H9 (cell line): ENCODE measurements at places on chromosomes 2 and 18. TPM values are rescaled to one million over a fixed set of nuclear protein-coding genes. Genes with fewer than 3 reads are reported as not detected.

GRCh38 chr2:31151501-31151900 lies 13.3 kb upstream of the GALNT14 start:
- DNase-seq, result no peak

Gene SGPP2
- total RNA-seq, result not detected in 2 replicates

Gene SLC5A7
- 0.11 TPM in 1 of 2 replicates, not detected in the other for total RNA-seq

- peak; percentile 5 for DNase-seq
Measured at GRCh38 chr2:128452024-128452411, 133.3 kb upstream of the HS6ST1 start.

Gene CNOT11
- total RNA-seq, result 46.8 and 50.6 TPM in 2 replicates

DNA sequence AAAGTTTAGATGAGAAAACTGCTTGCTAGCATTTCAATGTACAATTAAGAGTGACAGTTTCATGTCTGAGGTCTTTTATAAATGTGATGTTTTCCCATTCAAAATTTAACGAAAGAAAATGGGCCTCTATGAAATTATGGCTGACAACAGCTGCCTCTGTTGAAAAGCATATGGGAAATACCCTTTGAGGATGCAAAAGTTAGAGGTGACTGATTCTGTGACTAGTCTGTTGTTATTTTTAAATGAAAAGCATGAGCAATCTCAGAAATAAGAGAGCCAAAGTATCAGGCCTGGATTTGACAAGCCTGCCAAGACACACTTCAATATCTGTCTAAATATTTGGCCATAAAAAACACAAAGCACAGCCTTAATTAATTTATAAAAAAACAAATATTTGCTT lies 580.8 kb downstream of the ERBB4 start:
- no peak for DNase-seq

DNA sequence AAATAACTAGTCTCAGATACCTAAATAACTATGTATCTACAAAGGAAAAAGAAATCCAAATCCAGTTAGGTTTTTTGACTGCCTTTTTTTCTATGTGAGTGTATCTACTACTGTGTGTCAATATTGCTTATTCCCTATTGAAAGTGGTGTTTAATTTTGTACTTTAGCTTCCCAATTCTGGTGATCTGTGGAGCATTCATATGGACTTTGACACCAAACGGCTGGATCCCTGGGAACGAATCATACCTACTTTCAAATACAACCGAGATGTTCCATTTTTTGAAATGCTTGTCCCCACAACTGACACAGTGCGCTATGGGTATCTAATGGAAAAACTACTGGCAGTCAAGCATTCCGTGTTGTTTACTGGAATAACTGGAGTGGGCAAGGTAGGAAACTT lies 152.8 kb downstream of the DNAH6 start:
- no peak for DNase-seq

DNA sequence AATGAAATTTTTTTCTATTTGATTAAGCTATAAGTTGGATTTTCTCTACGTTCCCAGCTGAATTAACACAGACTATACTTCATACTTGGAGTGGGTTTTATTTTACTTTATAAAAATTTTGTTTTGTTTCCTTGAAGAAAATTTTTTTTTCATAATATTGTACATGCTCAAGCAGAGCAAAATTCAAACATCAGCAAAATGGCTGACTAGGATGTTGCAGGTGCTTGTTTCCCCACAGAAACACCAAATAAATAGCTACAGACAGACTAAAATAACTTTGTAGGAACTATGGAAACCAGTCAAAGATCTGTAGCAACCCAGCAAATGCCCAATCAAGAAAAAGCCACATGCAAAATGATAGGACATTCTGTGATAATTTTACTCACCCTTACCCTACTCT lies 82.3 kb downstream of the CCDC138 start:
- DNase-seq, result no peak

DNA sequence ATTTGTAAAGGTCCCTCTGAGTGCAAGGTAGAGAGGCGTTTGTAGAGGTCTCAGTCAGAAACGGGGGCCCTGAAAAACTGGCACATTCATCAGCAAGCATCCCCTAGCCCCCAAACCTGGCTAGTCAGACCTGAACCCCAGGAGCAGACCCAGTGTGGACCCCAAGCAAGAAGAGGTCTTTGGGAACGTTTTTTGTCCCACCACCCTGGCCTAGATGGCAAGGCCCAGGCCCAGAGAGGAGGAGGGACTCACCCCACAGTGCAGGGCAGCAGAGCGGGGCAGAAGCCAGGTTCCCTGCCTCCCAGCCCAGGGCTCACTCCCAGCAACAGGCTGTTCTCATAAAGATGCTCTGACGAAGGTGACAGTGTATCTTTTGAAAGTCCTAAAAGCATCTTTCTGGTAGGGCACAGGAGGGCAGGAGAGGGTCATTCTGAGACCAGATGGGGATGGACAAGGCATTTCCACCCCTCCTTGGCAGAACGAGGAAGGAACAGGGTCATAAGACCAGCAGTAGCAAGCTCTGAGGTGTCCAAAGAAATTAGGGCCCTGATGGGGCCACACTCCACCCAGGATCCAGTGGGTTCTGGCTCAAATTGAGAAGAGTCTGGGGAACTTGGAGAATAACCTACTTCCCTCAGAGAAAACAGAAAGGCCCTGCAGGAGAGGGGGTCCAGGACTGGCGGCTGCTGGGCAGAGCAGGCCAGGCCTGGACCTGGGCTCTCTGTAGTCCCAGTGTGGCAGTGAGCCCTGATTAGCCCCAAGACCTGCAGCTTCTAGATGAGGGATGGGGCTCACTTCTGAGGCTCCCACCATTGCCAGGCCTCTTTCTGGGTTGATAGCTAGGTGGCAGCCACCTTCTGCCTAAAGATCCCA lies 18.2 kb downstream of the ADRA2B start:
- peak; percentile 22 for DNase-seq

Gene SAG
- not detected in 2 replicates for total RNA-seq

Gene TUBA3E
- 0.13 and 0.26 TPM in 2 replicates for total RNA-seq

Gene REG3G
- total RNA-seq, result not detected in 2 replicates

Gene NCKAP5
- total RNA-seq, result 0.26 and 0.55 TPM in 2 replicates

DNA sequence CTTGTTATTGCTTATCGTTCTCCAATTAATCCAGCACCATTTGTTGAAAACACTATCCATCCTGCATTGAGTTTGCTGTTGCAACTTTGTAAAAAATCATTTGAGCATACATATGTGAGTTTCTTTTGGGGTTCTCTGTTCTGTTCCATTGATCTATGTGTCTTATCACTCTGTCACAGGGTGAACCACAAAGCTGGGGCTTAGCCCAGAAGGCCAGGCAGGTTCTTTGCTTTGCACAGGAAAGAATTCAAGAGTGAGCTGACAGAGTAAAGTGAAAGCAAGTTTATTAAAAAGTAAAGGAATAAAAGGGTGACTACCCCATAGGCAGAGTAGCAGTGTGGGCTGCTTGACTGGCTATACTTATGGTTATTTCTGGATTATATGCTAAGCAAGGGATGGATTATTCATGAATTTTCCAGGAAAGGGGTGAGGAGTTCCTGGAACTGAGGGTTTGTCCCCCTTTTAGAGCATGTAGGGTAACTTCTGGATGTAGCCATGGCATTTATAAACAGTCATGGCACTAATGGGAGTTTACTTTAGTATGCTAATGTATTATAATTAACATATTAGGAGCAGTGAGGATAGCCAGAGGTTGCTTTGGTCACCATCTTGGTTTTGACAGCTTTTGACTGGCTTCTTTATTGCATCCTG lies 46.8 kb downstream of the RNF138 start:
- DNase-seq, result no peak

DNA sequence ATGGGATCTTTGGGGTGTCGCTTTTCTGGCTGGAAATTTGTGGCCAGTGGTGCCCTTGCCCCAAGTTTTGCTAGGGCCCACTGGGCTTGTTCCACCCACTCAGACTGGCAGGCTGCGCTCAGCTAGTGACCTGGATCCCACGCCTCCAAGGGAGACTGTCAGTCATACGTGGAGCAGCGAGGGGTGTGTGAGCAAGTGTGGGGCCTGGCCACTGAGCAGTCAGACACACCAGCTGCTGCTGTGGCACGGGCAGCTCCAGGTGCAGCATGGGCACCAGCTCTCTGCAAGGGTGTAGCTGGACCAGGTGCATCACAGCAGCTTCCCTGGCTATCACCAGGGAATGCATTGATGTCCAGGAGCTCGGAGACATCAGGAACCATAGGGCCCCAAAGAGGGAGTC lies 327.0 kb downstream of the NR4A2 start:
- no peak for DNase-seq

DNA sequence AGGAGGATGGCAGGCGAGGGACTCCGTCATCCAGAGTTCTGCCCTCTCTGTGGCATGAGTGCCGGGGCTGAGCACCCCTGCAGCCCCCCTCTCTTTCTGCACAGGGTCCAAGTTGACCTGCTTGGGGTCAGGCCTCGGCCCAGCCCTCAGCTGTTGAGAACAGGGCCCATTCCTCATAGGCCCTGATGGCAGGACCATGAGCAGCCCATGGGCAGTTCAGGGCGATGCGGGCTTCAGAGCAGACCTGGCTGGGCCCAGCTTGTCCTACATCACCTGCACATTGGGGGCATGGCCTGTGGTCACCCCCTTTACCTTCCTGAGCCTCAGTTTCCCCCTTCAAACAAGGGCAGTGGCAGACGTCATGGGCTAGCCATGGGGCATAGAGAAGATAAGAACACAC lies 238.1 kb downstream of the SEPTIN10 start:
- no peak for DNase-seq

DNA sequence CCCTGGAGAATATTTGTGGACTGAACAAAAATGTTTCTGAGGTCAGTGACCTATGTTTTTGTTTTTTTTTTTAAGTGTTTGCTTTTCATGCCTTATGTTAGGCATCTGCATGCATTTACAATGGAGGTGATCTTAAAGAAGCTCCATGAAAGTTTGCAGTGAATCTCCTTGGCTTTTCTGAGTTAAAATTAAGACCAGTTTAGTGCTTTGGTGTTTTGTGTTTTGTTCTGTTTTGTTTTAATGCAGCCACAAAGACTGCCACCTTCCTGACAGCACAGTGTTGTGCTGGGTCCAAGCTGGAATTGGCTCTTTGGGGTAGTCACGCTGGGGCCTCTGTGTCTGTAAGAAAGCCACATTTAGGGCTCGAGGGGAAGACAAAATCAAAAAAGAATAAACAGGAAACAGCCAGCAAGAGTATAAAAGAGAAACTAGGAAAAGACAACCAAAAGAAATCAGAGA lies 396.2 kb downstream of the ARHGAP15 start:
- no peak for DNase-seq

GRCh38 chr18:76216096-76216495 lies 278.9 kb downstream of the ZNF516 start:
- no peak for DNase-seq

GRCh38 chr18:9417073-9417851 lies 58.1 kb upstream of the RALBP1 start:
- DNase-seq, result no peak

- DNase-seq, result no peak
Measured at GRCh38 chr18:50410008-50410407, 35.2 kb downstream of the SKA1 start.
